Activated naive CD4-positive, alpha-beta T cell treated with anti-CD3 and anti-CD28 coated beads, Interleukin-2, amount 10 ng/mL, durations not matched to agents 7 days and 5 days (primary cell): ENCODE measurements at places on chromosomes 13 and 19.

DNA sequence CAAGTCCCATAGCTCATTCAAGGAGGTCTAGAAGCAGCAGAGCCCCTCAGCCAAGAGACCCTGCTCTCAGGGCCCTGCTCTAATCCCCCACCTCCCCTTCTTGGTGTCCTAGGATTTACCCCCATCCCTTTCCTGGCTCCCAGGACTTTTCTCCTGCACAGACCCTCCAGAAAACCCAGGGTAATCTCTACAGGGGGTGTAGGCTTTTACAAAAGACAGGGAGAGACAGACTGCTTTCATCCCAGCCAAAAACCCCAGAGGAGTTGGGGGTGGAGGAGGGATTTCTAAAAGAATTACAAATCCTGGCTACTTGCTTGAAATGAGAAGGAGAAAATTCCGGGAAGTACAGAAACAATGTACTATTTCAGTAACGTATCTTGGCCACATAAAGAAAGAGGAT is 133.3 kb downstream of the TNFSF13B start:
- no peak for DNase-seq

GRCh38 chr13:39105110-39105509 is 66.9 kb downstream of the NHLRC3 start:
- DNase-seq: no peak

DNA sequence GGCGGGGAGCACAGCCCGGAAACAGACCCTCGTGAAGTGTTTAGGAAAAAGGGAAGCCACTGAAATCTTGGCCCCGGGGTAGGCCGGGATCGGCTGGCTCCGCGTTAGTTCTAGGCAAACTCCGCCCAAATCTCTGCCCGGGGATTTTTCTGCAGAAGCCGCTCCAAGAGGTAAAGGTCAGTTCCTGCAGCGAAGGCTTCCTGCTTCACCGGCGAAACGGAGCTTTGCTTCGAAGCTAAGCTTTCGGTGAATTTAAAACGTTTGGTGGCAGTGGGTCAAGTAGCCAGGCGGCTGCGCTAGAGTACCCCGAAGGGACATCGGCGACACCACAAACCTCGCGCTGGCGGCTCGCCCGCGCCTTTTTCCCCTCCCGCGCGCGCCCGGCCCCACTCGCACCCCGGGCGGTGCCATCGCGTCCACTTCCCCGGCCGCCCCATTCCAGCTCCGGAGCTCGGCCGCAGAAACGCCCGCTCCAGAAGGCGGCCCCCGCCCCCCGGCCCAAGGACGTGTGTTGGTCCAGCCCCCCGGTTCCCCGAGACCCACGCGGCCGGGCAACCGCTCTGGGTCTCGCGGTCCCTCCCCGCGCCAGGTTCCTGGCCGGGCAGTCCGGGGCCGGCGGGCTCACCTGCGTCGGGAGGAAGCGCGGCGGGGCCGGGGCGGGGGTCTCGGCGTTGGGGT is 441 bp downstream of the GJB2 start:
- DNase-seq: peak; percentile 24

DNA sequence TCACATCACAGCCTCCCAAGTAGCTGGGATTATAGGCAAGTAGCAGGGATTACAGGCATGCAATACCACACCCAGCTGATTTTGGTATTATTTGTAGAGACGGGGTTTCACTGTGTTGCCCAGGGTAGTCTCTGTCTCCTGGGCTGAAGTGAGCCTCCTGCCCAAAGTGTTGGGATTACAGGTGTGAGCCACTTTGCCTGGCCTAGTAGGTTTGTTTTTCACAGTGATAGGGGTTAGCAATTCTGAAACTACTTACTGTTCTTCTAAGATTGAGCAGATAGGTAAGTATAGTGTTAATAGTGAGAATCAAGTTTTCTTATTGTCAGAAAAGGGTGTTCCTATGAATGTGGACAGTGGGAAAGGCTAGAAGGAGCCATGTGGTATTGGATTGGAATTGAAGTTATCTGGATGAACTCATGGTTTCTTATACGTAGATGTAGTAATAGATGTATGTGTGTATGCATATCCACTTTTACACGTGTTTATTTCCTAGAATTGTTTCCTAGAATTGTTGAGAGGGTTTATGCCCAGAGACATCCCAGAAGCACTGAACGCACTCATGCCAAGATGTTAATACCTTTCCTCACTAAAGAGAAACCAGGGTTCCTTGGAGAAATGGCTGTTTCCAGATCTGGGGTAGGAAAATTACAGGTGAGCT is 49.1 kb downstream of the SAE1 start:
- DNase-seq: no peak

DNA sequence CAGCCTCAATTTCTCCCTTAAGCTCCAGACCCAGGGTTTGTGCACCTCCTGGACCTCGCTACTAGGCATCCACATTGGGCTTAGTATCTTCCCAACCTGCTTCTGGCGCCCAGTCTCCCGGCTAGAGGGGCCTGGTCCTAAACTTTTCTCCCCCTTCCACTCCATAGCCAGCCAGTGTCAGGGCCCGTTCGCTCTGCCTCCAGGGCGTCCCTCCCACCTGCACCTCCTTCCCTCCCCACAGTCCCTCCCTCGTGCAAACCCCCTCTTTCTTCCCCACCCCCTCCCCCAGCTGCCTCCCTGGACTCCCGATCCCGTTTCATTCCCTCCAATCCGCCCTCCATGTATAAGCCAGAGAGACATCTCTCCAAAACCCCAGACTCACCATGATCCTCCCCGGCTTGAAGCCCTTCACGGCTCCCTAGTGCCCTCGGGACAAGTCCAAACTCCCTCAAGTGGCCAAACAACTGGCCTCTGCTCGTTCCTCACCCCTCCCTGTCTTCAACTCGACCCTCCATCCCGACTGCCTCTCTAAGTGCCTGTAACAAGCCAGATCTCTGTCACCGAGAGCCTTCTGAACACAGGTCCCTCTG is 997 bp upstream of the SAMD4B start:
- DNase-seq: peak; percentile 57

GRCh38 chr19:17968362-17968761 is 1.5 kb downstream of the KCNN1 start:
- no peak for DNase-seq

- DNase-seq: no peak
Observed at GRCh38 chr13:20840568-20840967, 62.0 kb downstream of the XPO4 start.

DNA sequence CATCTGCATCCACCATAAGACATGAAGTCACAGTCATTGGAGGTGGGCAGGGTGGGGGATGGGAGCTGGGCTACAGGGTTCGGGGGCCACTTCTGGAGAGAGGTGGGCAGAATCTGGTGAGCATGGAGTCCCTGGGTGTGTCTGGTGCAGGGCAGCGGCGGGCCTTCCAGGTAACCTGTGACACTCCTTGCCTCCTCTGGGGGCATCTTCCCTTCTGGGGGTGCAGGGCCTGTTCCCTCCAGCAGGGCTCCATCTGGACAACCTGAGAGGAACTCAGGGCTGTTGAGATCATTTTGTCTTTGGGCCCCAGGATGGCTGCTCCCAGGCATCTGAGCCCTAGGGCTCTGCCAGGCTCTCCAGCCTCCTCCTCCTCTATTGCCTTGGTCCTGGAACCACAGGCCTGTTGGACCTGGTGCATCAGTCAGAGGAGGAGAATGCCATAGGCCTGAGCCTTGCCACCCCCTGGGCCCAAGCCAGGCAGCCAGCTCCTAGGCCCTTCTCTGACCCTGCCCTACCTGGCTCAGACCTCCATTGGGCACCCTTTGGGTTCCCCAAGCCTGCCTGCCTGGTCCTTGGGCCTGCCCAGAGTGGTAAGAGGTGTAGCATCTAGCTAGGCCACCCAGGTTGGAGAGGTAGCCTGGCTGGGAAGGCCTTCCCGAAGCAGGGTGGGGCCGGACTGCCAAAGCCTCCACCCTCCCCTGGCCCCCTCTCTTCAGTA is 13.4 kb downstream of the LYL1 start:
- DNase-seq: peak; percentile 43

DNA sequence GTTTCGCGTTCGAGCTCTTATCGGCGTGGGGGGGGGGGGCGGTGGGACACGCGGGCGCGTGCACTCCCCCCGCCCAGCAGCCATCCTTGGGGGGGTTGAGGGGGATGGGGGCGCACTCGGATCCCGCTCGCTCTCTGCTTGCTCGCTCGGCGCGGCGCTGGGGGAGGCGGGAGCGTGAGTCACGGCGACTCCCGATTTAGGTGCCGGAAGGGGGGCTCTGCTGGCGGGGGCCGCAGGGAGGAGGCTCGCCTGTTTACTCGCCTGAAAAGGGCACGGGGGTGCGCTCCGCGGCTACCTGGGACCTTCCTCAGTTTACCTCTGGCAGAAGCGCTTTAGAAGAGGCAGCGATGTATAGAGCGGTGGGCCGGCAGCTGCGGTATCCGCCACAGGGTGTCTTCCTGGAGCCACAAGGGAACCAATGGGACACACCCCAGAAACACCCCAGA is 1.1 kb upstream of the PDE4A start:
- DNase-seq: peak; percentile 72

DNA sequence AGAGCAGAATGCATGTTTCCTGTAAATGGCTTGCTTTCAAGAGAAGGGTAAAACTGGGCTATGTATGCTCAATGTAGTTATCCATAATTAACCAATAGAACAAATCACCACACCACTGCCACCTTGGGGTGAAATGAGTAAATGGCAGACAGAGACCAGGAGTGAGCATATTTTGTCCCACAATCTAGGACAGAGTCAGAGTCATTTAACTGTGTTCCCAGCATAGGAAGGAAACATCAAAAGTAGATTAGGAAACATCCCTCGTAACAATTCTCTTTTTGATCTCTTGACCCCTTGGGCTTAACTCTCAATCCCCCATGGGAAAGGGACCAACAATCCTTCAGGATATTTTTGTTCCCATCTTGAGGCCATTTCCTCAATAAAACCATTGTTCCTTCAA is 224.8 kb downstream of the NHLRC3 start:
- peak; percentile 49 for DNase-seq

DNA sequence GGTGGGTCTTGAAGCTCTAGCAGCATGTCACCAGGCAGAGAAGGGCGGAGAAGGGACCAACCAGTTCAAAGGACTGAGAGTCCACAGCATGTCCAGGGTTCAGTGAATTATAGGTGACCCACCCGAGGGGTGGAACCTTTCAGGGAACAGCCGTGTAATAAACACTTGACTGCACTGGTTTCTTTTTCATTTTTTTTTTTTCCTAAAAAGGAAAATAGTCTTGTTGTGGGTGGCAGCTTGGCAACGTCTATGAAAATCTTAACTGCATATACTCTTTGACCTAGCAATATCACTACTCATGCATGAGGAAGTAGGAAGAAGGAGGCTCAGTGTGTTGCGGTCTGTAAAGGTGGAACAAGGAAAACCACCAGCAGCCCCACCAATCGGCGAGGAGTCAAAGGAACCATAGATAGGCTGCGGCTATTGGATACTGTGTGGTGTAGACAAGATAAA is 13.0 kb upstream of the MYH14 start:
- DNase-seq: no peak

- DNase-seq: peak; percentile 30
Observed at GRCh38 chr13:106534639-106535551, 567 bp downstream of the EFNB2 start.

DNA sequence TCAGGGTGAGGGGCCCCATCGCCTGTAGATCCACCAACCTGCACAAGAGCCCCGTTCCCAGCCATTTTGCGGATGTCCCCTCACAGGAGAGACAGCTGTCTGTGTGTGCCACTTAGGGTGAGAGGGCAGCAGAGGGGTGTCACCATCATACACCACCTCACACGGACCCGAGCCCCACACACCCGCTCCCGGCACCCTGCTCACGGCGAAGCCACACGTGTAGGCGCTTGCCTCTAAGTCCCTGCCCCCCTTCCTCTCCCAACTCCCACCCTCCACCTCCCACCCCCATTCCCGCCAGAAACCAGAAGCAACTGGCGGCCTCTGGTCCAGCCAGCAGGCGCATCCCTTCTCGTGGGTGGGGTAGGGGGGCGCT is 4.0 kb upstream of the DPF1 start:
- DNase-seq: no peak

DNA sequence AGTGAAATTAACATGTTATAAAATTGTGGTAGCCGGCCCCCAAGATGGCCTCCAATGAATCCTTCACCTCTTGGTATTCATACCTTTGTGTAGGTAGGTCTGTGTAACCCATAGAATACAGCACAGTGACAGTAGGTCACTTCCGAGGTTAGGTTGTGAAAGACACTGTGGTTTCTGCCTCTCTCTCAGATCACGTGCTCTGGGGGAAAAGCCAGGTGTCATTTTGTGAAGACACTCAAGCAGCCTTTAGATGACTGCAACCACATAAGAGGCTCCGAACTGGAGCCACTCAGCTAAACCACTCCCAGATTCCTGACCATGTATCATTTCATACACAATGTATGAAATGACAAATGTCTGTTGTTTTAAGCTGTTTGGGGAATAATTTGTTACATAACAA is 9.8 kb upstream of the USPL1 start:
- DNase-seq: peak; percentile 79

GRCh38 chr13:40082639-40083038 is 427.2 kb downstream of the COG6 start:
- no peak for DNase-seq

DNA sequence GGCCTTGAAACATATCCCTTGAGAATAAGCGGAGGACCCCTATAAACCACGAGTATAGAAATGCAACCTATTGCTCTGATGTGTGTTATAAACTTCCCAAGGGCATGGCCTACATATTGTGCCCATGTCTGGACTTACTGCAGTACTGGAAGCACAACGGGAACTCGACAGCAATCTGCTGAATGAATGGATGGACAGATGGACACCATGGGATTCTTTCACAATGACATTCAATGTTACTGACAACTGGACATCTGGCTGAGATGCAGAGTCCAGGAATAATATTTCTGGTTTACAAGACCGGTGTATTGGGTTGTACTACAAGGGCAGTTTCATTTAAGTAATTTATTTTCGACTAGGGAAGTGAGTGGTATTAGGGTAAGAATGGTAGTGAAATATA is 123.7 kb downstream of the MIPEP start:
- no peak for DNase-seq

DNA sequence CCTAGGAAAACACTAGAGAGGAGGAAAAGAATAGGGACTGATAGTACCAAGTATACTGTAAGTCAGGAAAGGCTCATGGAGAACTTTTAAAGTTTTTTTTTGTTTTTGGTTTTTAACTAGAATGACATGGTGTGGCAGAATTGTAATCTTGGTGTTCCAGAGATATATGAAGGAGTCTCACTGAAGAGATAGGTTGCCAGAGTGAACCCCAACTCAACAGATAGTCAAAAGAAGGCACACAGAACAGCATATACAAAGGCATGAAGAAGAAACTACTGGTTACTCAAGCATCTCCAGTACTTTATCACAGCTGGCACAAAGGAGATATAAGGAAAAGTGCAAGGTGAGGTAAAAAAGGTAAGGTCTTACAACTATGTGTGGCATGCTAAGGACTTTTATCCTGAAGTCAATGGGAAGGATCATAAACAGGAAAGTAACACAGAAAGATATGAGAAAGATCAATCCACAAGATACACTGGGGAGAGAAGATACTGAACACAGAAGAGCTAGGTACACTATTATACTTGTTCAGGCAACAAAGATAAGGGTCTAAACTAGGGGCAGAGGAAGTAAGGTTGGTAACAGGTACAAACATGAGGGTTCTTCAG is 6.0 kb downstream of the KPNA3 start:
- DNase-seq: no peak

- no peak for DNase-seq
Observed at GRCh38 chr13:113808058-113808834, 49.2 kb downstream of the TMEM255B start.

GRCh38 chr19:40523322-40524047 is 53.2 kb upstream of the SHKBP1 start:
- peak; percentile 69 for DNase-seq

- no peak for DNase-seq
Observed at GRCh38 chr19:14582894-14583340, at the start of gene CLEC17A. CLEC17A (plus strand) TSS chr19:14583084; CDS start chr19:14583161, 77 bp downstream.

- no peak for DNase-seq
Observed at GRCh38 chr19:27972291-27973040, 1240.5 kb downstream of the UQCRFS1 start.

GRCh38 chr13:48404952-48405351 is 8.0 kb downstream of the LPAR6 start:
- DNase-seq: no peak
